Stimulated activated CD8-positive, alpha-beta memory T cell treated with anti-CD3 and anti-CD28 coated beads, Interleukin-2, amount 100 ng/mL, for 1 hour (primary cell): ENCODE measurements at places on chromosomes 4 and X.
A peak's percentile ranks its signal among the peaks of the same experiment; 100 is the strongest.

GRCh38 chrX:16436348-16437188 is 213.4 kb upstream of the S100G start:
- peak; percentile 9 for DNase-seq

DNA sequence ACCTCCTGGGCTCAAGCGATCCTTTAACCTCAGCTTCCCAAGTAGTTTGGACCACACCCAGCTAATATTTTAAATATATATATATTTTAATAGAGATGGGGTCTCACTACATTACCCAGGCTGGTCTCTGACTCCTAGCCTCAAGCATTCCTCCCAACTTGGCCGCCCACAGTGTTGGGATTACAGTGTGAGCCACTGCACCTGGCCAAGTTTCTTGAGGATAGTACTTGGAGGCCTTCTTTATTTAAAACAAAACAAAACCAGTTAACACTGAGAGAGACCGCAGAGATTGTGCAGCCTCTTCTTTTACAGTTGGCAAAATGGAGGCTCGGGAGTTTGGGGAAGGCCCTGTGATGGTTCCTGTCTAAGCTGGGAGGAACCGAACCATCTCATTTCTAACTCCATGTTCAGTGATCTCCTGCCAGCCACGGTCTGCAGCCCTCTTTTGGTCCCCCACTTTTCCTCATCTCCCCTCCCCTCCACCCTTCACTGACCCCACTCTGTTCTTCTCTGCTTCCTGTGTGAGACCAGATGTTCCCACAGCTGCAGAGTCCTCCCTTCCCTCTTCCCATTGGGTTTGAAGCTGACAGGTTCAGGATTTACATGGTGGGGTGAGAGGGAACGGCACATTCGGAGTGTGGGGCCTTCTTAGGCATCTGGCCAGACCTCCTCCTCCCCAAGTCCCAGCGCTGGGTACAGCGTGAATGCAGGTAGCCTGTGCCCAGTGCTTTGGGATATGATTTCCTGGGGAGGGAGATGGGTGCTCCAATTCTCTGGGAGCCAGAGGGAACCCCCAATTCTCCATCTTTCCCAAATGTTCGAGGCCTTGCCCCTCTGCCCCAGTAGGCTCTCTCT is 1.4 kb upstream of the SORCS2 start:
- no peak for DNase-seq

- no peak for DNase-seq
These were observed 17.4 kb downstream of the GALNT7 start for GRCh38 chr4:173185847-173186510.

DNA sequence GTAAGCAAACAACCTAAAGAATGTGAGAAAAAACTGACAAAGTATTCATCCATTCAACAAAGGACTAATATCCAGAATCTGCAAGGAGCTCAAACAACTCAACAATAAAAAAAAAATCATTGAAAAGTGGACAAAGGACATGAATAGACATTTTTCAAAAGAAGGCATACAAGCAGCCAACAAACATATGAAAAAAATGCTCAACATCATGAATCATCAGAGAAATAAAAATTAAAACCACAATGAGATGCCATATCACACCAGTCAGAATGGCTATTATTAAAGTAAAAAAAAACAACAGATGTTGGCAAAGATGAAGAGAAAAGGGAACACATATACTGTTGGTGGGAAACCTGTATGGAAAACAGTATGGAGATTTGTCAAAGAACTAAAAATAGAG is 120.7 kb upstream of the ADGRL3 start:
- no peak for DNase-seq
